ENCODE measurements at places on chromosomes 7 and 10.
A peak's percentile ranks its signal among the peaks of the same experiment; 100 is the strongest.

- H3K27me3 ChIP-seq: no peaks in the 10 kb centered on the region
- DNase-seq: no peak
- peak overlapping the region; percentile 55 for H3K27ac ChIP-seq
- peaks cover 53% of the 10 kb centered on the region for H3K4me1 ChIP-seq
Measured at GRCh38 chr7:149719050-149719899, 54.1 kb downstream of the ZNF467 start.

DNA sequence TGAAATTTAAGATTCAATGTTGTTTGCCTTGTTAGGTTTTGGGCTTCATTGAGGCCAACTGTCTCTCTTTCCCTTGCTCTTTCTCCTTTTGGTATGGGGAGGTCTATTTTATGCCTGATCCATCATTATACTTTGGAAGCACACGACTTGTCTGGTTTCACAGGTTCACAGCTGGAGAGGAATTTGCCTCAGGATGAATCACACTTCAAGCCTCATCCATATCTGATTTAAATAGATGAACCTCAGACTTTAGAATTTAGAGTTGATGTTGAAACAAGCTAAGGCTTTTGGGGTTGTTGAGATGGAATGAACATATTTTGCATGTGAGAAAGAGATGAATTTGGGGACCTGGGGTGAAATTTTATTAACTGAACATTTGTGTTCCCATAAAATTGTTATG, 150.5 kb upstream of the IGFBP3 start:
- H3K27ac ChIP-seq: no peak overlapping the region
- H3K4me3 ChIP-seq: no peak overlapping the region
- no peak for DNase-seq
- H3K36me3 ChIP-seq: no peaks in the 10 kb centered on the region
- no peaks in the 10 kb centered on the region for H3K4me1 ChIP-seq

GRCh38 chr10:49278497-49278981, 20.4 kb upstream of the C10orf71 start:
- H3K27me3 ChIP-seq: no peaks in the 10 kb centered on the region
- DNase-seq: no peak
- no peak overlapping the region for H3K27ac ChIP-seq
- H3K4me3 ChIP-seq: no peak overlapping the region

- DNase-seq: no peak
- H3K27me3 ChIP-seq: no peaks in the 10 kb centered on the region
- H3K36me3 ChIP-seq: no peaks in the 10 kb centered on the region
- H3K27ac ChIP-seq: no peak overlapping the region
- no peak overlapping the region for H3K4me3 ChIP-seq
- no peaks in the 10 kb centered on the region for H3K4me1 ChIP-seq
Measured at GRCh38 chr10:124367936-124368335, 50.8 kb downstream of the OAT start.

- H3K27me3 ChIP-seq: no peaks in the 10 kb centered on the region
- peaks cover 4% of the 10 kb centered on the region for H3K4me1 ChIP-seq
- DNase-seq: no peak
- no peaks in the 10 kb centered on the region for H3K36me3 ChIP-seq
- H3K4me3 ChIP-seq: no peak overlapping the region
- H3K27ac ChIP-seq: peak overlapping the region; percentile 59
Measured at GRCh38 chr7:102431617-102432298, 1.6 kb upstream of the ORAI2 start.

DNA sequence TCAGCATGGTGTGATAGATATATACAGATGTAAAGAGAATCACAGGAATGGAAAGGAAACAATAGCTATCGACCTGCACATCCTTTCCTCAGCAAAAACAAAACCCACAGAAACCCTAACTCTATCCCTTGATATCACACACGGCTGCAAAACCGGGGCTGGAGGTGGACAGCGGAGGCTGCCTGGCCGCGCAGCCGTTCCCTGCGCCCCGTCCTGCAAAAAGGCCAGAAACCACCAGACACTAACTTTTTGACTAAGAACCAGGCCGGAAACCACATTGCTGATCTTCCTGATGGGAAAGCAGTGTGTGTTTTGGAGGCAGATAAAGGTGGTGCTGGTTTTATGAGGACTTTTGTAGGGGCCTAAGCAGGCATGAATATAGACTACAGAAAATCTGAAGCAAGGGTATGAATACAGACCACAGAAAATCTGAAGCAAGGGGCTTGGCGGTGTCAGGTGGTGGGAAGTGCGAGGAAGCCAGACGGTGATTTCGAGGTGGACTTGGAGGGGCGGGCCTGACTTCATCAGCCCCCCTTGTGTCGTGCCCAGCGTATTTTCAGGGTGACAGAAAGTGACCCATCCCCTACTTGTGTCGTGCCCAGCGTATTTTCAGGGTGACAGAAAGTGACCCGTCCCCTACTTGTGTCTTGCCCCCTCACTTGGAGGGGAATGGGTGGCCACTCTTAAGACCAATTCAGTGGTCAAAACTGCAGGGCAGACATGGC, 123.3 kb downstream of the WDR37 start:
- no peaks in the 10 kb centered on the region for H3K4me1 ChIP-seq
- no peak overlapping the region for H3K4me3 ChIP-seq
- no peak overlapping the region for H3K27ac ChIP-seq

DNA sequence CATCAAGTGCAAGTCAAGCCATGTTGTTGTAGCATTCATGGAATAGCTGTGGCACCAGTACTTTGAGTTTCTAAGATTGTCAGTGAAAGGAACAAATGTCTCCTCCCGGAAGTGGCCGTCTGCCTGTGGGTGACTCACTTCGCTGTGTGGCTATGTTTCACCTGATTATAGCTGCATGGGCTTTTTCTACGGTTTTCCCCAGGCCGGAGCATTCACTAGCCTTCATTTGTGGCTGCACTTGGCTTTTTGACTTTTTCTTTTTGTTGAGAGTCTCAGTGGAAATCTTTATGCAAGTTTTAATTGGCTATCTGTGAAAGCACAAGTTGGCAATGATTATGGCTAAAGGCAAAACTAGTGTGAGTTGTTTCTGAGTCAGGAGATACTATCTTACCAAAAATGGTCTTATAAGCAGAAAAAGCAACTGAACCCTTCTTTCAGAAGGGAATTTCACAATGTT, 35.0 kb downstream of the SRI start:
- no peak overlapping the region for H3K27ac ChIP-seq
- DNase-seq: no peak
- H3K4me3 ChIP-seq: no peak overlapping the region
- no peaks in the 10 kb centered on the region for H3K27me3 ChIP-seq
- H3K4me1 ChIP-seq: no peaks in the 10 kb centered on the region

DNA sequence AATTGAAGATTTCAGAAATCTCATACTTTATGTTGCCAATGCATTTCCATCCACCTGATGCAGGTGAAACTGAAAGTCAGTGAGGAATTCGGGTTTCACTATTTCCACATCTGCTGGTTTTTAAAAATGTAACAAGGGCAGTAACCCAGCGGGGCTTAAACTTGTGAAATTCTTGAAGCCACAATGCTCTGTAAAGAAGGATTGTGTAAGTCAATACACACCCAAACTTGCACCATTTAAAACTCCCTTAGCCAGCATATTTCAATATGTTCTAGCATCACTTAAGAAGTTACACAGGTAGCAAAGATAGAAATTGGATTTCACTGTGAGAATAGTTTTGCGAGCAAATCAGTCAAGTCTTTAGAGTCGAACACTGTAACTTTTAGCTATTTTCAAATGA, 386.1 kb downstream of the PLXDC2 start:
- DNase-seq: no peak
- no peaks in the 10 kb centered on the region for H3K4me1 ChIP-seq
- no peak overlapping the region for H3K4me3 ChIP-seq
- no peak overlapping the region for H3K27ac ChIP-seq
- H3K36me3 ChIP-seq: no peaks in the 10 kb centered on the region

GRCh38 chr7:69836702-69837101, 238.4 kb downstream of the AUTS2 start:
- no peak for DNase-seq
- no peaks in the 10 kb centered on the region for H3K27me3 ChIP-seq
- no peaks in the 10 kb centered on the region for H3K4me1 ChIP-seq
- H3K36me3 ChIP-seq: no peaks in the 10 kb centered on the region

Data from tibial nerve (tissue), 4 donors.